ENCODE measurements at places on chromosomes 3 and 15.

- DNase-seq = no peak
Observed at GRCh38 chr3:17938313-17938712, 195.9 kb upstream of the TBC1D5 start.

DNA sequence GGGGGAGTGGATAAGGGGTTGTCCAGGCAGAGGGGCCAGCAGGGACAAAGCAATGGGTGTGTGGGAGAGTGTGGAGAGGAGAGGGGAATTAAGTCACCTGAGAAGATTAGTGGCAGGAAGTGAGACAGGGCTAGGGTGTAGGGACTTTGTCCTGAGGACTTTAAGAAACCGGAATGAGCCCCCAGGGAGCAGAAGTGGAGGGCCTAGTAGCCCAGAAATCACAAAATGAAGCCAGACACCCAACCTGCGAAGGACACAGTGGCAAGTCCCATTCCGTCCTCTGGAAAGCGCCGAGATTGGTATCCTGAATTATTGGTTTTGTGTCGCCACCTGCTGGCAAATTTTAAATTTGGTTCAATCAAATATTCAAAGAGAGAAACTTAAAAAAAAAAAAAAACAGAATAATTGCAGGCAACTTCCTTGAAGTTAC is 78.0 kb upstream of the SLC25A36 start:
- DNase-seq = peak; percentile 68

- DNase-seq = no peak
Observed at GRCh38 chr3:114809668-114810413, 337.2 kb downstream of the ZBTB20 start.

DNA sequence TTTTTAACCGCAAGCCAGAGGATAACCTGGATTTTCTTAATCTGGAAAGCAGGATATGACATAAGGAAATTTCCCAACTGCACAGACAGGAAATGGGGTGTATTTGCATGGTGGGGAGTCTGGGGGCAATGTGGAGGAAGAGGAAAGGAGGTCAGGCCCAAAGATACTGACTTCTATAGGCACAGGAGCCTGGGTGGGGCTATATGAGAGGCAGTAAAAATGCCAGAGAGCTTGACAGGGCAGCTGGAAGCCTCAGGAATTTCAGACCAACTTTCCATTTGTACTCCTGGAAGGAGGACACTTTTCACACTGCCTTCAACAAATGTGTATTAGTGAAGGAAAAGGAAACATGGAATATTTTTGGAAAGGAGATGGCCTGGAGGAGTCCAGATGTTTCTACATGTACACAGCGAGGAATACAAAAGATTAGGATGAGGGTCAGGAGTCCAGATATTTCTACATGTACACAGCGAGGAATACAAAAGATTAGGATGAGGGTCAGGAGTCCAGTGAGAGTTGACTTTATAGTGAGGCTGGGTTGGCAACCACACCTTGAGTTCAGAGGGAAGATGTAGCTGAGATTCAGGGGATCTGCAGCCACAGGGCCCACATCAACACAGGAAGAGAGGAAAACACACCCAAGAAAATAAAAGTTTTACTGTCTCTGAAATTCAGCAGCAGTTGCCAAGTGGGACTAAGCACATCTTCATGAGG is 111.9 kb upstream of the PTPRG start:
- no peak for DNase-seq

DNA sequence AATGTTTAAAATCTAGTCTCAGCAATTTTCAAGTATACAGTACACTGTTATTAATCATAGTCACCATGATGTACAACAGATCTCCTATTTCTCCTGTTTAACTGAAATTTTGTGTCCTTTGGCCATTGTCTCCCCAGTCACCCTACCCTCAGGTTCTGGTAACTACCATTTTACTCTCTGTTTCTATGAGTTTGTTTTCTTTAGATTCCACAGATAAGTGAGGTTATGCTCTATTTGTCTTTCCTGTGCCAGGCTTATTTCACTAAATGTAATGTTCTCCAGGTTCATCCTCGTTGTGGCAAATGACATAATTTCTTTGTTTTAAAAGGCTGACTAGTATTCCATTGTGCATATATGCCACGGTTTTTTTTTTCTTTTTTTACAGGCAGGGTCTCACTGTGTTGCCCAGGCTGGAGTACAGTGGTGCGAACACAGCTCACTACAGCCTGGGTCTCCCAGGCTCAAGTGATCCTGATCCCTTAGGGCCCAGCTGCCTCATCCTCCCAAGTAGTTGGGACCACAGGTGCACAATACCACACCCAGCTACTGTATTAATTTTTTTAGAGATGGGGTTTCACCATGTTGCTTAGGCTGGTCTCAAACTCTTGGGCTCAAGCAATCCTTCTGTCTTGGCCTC is 50.0 kb downstream of the RAB7A start:
- DNase-seq = no peak

GRCh38 chr15:46091860-46092450 is 457.1 kb downstream of the SQOR start:
- DNase-seq = peak; percentile 47

DNA sequence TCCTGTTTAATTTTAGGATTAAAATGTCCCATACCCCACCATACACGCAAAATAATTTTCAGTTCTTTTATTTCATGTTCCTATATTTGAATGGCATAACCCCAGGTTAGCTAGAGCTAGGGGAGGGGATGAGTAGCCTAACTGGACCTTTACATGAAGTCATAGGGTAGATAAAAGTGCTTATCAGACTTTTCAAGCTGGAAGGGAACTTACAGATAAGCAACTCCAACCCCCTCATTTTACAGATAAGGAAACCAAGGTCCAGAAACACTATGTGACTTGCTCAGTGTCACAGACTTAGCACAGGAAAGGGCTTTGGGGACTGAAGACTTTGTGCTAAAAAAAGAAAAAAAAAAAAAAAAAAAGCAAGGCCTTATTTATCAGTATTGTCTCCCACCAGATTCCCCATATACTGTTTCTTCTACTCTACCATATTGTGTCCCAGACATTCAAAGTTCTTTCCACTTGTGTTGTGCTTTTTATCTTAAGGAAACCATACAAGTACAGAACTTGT is 10.6 kb upstream of the TNIK start:
- DNase-seq = no peak

DNA sequence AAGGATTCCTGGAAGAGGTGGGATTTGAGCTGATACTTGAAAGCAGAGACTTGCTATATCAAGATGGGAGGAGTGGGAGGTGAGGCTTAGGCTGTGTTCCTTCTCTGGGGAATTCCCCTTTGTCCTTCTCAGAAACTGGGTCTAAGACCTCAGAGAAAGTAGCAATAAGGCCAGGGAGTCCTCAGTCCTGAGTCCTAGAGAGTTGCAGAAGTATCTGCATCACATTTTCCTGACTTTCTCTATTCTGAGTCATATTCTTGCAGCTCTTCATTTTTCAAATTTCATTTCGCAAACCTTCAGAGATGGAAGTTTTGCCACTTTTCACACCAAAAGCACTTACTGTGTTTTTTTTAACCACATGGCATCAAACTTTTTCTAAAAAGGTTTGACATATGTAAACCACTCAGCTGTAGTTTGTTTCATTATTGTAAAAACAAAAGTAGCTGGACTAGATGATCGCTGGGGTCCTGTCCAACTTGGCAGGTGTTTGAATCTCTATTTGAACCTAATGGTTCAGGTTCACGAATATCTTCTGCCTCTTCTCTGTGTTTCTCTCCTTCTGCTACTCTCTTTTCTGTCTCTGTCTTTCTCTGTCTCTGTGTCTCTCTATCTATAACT is 21.3 kb downstream of the COLQ start:
- no peak for DNase-seq

DNA sequence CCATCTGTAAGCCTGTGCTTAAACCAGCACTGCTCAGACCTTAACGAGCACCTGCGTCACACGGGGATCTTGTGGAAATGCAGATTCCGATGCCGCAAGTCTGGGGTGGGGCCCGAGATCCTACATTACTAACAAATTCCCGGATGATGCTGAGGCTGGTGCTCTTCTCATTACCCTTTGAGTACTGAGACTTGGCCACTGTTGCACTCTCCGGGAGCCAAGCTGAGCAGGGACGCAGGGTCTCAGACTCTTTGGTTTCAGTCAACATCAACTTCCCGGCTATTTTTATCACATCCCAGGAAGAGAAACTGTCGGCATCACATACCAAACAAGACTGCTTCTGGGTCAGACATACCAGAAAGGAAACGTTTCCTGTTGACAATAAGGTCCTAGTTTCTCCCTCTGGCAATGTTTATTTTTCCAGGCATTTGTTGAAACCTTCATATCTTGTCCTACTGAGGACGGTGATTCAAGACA is 276.6 kb downstream of the SHQ1 start:
- DNase-seq = no peak

DNA sequence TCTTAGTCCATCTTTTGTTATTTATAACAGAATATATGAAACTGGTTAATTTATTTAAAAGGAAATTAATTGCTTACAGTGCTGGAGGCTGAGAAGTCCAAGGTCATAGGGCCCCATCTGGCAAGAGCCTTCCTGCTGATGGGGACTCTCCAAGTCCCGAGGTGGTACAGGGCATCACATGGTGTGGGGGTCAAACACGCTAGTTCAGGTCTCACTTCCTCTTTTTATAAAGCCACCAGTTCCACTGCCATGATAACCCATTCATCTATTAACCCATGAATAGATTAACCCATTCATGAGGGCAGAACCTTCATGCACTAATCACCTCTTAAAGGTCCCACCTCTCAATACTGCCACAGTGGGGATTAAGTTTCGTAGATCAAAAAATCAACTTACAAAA is 659.3 kb downstream of the NAALADL2 start:
- no peak for DNase-seq

GRCh38 chr3:100403362-100404249 is 2.3 kb downstream of the LNP1 start:
- peak; percentile 18 for DNase-seq

DNA sequence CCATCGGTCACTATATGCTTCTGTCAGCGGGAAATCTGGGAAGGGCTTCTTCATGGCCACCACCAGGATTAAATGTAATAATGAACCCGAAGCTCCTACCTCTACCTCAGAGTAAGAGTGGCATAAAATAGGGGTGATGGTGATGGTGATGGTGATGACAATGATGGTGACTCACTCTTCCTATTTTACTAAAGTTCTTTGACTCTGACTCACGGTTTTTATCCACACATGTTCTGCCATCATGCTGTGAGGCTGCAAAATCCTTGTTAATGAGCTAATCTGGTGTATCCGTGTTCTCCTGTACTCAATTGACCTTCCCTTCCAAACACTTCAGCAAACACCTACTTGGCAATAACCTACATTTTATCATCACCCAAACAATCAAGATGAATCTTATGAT is 18.3 kb upstream of the FOXP1 start:
- no peak for DNase-seq

- DNase-seq = no peak
Observed at GRCh38 chr3:148901987-148902791, 37.1 kb downstream of the CPA3 start.

DNA sequence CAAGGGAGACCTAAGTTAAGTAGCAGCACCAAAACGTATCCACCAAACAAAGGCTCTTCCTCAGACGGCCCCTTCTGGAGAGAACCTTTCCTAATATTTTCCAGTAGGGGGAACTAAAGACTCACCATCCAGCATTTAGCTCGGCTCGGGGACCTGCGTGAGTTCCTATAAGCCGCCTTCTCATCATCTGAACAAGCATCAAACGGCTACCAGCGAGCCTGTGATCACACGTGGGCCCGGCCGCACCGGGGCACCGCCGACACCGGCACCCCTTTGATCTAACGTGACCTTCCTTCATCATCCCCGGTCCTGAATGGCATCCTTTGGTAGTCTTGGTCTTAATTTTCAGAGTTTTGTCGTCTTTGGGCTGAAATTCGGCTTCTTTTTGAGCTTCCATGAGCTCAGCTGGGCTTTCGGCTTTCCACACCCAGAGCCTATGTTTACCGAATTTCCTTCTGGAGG is 1.4 kb upstream of the ROBO2 start:
- DNase-seq = peak; percentile 67

- DNase-seq = no peak
Observed at GRCh38 chr3:10006048-10006761, 19.6 kb upstream of the EMC3 start.

DNA sequence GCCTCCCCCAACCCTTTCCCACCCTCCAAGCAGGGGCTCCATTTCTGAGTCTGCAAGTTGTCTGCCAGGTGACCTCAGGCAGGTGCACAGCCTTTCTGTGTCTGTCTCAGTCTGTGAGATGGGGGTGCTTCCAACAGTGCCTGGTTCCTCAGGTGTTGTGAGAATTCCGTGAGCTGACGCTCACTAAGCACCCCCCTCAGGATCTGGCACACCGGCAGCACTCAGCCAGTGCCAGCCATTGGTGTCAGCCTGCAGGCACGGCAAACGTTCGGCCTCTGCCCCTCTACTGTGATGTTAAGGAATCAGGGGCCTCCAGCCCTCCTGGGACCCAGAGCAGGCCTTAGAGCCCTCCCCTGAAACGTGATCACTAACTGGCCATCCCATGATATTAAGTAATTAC is 2.4 kb downstream of the KLF15 start:
- DNase-seq = no peak

DNA sequence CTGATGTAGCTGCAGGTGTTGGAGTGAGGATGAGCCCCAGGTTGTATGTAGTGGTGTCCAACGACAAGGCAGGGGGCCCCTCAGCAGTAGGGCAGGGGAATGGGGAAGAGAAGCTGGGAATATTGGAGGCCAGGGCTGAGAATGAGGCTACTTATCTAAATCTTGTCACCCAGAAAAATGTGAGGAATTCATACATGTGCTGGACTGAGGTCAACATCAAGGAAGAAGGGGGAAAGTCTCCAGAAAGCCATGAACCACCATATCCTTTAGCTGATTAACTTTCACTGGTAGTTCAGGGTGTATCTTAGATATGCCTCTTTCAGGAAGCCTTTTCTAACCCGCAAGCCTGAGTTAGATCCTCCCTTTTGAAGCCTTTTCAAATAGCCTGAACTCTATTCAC is 22.6 kb upstream of the FSTL1 start:
- no peak for DNase-seq

- DNase-seq = no peak
Observed at GRCh38 chr3:193778676-193779075, 185.7 kb downstream of the OPA1 start.

DNA sequence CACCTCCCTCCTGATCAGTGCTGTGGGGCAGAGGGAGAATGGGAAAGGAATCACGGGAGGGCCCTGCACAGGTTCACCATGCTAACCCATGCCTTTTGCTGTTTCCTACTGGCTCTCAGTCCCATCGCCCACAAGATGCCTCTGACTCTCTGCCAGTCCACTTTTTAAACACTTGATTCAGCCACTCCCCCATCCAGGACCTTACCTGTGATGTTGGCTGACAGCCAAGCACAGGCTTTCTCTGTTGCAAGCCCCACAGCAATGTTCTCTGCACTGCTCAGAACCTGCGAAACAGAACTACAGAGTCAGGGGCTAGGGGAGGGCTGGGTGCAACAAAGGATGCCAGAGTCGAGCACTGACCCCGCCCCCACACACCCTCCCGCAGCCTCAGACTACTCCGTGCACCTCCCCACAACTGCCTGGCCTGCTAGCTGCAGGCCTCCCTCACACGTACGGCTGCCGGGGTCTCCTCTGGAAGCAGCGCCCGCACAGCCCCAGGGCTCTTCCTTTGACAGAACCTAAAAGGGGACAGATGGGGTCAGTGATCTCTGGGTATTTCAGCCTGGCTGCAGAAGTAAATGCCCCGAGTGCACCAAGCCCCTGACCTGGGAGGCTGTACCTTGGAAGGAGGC is 9.1 kb downstream of the CDAN1 start:
- DNase-seq = no peak

GRCh38 chr3:141242377-141243092 is 10.9 kb downstream of the PXYLP1 start:
- no peak for DNase-seq

- DNase-seq = no peak
Observed at GRCh38 chr15:68421798-68422402, 10.1 kb downstream of the ITGA11 start.

All from nephron progenitor cell (in vitro differentiated cells).